ENCODE measurements at places on chromosomes 3 and 15.
A peak's percentile ranks its signal among the peaks of the same experiment; 100 is the strongest.

GRCh38 chr3:71128961-71129360, 454.6 kb downstream of the FOXP1 start:
- peak; percentile 30 for DNase-seq

DNA sequence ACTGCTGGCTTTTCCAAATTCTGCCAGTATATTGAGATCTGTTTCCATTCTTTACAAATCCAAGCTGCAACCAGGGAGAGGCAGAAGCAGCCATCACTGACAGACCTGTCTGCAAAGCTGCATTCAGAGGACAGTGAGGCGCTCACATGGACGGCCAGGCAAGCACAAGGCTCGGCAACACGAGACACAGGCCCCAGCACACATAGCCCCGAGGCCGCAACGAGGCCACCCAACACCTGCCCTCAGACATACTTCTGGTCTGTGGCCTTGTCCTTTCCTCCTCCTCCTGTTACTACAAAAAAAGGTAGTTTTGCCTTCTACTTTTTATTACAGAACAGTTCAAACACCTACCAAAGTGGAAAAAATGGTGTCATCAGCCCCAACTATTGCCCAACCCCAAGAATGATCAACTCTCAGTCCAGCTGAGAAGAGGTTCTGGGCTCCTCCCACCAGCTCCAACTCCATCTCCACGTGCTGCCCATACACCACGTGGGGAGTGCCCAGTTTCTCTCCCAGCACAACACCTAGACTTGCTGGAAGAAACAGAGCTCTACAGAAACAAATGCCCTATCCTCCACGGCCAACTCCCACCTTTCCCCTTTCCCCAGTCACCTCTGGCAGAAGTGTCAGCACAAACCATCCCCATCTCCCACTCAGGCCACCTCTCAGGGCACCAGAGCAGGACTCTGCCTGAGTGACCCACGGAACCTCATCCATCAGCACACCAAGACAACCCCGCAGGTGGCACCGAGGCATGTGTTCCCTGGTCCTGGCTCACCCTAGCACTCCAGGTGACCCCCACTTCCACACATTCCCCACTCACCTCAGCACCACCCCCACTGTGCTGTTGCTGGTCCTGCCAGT, 7.4 kb downstream of the ZXDC start:
- no peak for DNase-seq

- DNase-seq, result no peak
Observed at GRCh38 chr3:102936511-102937045, 501.8 kb downstream of the ZPLD1 start.

DNA sequence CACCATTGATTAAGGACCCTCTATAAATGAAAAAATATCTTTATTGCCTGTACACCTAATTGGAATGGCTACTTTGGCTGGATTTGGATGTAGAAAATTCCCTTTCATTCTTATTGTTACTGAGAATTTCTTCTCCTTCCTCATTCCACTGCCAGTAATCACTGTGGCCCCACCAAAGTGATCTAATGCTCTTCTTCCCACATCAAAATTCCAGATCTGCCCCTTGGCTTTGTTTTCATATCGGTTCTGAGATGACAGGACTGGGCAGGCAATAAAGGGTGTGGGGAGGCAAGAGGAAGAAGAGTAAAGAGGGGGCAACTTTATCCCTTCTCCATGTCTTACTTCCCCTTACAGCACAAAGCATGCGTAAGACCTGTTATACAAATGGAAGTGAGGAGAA, 2.1 kb downstream of the ANKUB1 start:
- DNase-seq, result no peak

DNA sequence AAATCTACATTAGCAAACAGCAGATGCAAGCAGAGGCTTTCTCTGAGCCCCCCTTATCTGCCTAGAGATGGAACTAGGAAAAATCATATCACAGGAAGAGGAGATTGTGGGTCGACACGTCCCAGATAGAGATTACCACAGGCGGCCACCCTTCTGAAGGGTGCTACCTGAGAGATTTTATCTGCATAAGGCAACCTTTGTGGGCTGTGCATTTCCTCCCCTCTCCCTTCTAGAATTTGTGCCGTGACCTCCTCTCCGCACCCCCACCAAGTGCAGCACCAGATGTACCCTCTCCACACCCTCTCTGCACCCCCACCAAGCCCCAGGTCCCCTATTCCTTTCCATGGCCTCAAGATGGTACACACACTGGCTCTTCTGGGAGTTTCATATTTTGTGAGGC, 27.4 kb downstream of the METTL6 start:
- no peak for DNase-seq

DNA sequence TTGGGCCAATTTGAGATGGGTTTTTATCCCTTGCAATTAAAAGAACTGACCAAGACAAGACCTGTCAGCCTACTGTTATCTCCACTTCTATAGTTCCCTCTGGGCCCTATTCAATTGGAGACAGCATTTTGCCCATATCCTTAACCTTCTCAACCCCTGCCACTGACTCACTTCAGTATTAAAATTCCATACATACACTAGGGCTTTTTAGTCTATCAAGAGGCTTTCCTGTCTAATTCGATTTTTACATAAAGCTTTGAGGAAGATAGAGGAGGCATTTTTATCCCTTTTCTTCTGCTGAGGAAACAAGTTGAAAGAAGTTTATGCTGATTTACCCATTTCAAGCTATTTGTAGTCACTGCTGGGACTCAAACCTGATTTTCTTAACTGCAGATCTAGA, 51.1 kb downstream of the GTF2E1 start:
- no peak for DNase-seq

DNA sequence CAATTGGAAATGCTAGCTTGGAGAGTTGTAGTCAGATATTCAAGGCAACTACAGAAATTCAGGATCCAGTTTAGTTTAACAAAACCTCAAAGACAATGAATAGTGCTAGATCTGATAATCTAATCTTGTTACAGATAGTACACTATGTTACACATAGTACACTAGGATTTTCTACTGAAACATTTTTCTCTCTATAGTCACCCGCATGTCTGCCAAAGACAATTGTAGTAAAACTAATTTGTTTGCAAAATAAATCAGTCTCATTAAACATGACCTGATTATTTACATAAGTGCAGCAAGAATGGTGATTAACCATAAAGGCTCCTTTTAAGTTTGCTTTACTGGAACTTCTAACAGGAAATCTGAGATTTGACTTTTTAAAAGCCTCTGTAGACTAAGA, 52.0 kb downstream of the ILDR1 start:
- no peak for DNase-seq

GRCh38 chr15:80999623-81000036, 1.1 kb upstream of the TLNRD1 start:
- no peak for DNase-seq

DNA sequence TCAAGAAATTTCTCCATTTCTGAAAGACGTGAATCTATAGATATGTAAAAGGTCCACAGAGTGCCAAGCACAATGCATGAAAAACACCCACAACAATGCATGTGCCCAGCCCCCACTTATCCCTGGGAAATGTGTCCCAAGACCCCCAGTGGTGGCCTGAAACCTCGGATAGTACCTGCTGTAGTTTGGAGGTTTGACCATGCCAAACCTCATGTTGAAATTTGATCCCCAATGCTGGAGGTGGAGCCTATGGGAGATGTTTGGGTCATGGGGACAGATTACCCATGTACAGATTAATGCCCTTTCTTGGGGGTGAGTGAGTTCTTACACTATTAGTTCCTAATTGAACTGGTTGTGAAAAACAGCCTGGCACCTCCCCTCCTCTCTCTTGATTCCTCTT, 21.4 kb upstream of the MYZAP start:
- DNase-seq, result no peak

DNA sequence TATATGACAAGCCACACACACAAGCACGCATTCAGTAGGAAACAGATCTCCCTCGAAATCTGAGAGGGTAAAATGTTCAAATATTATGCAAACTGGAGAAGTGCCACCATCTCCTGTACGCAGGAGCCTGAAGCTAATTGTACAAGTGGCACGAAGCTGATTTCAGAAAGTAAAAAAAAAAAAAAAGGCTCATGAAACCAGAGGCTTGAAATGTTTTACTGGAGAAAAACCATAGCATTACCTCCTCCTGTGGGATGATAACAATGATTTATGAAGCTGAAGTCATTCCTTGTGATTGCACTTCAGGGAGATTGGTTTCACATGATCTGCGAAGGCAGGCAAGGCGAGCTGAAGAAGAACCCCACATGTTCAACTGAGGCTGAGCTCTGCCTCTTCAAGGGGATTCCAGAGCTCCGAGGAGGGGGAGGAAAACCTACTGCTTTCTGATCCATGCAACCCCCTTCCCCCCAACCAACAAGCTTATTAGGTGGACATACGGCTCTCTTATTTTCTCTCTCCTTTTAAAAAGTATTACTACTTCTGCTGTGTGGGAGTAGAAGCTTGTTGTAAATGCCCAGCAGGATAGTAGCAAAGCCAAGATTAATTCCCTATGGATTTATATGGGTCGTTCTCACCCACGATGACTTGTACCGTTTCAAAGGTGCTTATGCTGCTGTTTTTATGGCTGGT, 101.1 kb downstream of the GREM1 start:
- DNase-seq, result no peak

GRCh38 chr3:72537448-72537847, 310.8 kb downstream of the SHQ1 start:
- no peak for DNase-seq

- no peak for DNase-seq
Observed at GRCh38 chr3:60931452-60931851, 319.8 kb downstream of the FHIT start.

DNA sequence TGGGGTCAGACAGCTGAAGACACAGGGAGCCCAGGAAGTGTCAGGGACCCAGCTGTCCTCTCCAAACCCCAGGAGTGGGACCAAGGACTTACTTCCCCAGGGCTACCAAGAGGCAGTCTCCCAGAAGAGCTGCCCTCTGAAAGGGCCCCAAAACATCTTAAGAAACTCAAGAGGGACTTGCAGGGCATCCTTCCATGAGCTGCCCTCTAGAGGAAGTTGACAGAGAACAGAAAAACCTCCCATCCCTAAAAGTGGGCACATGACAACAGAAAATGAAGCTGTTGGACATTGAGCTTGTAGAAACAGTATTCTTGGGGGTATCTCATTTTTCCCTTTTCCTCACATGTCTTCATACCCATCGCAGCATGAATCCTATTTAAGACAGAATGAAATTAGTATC, 58.9 kb downstream of the MECOM start:
- no peak for DNase-seq

- DNase-seq, result no peak
Observed at GRCh38 chr15:79629687-79630086, 197.6 kb downstream of the MINAR1 start.

GRCh38 chr3:126153695-126154360, 26.6 kb downstream of the ALDH1L1 start:
- no peak for DNase-seq

- DNase-seq, result peak; percentile 42
Observed at GRCh38 chr15:74870436-74871215, 2.5 kb downstream of the SCAMP2 start.

GRCh38 chr3:139288266-139288821, 55.5 kb upstream of the MRPS22 start:
- DNase-seq, result no peak

GRCh38 chr3:20773320-20773984, 587.4 kb upstream of the SGO1 start:
- no peak for DNase-seq

- no peak for DNase-seq
Observed at GRCh38 chr15:73787621-73788020, 34.5 kb upstream of the INSYN1 start.

GRCh38 chr15:90974216-90974615, 19.5 kb downstream of the RCCD1 start:
- DNase-seq, result no peak

DNA sequence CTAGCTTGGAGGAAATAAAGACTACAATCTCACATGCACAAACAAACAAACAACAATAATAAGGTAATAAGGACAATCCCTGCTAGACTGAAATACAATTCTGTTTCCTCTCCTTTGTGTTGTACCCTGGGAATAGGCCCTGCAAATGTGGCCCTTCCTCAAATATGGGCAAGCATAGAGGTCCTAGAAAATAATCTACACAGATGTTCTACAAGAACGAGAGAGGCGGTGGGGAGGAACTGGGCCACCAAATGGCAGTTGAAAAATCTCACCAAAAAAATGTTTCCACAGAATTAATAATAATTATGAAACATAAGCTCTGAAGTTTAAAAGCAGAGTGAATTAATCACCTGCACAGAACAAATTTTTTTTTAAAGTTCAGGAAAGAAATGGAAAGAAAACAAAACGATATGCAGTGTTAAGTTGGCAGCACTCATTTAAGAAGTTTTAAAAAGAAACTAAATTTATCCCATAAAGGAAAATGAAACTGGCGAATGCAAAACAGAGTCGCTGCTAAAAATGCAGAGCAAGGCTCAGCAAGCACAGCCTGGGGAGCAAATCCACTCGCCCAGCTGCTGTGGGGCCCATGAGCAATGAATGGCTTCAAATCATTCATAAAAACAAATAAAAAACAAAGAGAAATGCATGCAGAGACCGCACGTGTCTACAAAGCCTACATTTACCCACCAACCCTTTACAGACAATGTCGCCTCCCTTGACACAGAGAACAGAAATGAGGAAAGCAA, 475.4 kb downstream of the OCA2 start:
- no peak for DNase-seq

DNA sequence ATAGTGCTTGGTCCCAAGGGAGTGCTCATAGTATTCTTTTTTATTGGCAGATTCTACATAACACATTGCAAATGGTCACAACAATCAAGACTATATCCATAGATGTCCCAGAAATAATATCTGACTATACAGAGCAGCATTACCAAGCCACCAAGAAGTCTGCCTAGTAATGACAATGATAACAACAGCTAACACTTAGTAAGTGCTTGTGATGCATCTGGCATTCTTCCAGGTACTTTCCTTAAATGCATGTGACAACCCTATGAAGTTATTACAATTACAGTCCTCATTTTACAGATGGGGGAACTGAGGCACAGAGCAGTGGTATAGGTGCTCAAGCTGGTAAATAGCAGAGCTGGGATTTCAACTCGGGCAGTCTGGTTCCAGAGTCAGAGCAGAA, 49.6 kb upstream of the ICE2 start:
- no peak for DNase-seq

- DNase-seq, result no peak
Observed at GRCh38 chr15:60762167-60762566, 283.2 kb upstream of the ICE2 start.

DNA sequence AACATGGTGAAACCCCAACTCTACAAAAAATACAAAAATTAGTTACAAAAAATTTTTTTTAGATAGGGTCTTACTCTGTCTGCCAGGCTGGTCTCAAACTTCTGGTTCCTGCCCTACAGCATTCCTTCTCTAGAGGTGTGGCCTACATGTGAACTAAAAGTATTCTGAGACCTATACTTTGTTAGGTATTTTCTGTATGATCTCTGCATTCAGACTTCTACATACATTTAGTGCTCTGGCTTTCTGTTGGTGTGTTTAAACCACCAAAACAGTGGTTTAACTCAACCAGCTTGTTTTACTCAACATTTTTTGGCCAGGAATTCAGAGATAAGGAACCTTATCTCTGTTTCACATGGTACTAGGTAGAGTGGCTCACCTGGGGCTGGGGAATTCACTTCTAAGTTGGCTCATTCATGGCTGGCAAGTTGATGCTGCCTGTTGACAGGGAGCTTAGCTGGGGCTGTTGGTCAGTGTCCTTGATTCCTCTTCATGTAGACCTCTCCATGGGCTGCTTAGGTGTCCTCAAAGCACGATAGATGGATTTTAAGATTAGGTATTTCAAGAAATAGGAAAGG, 41.4 kb upstream of the BSN start:
- DNase-seq, result no peak

GRCh38 chr15:57337868-57338411, 38.4 kb upstream of the CGNL1 start:
- peak; percentile 5 for DNase-seq
